ENCODE measurements at places on chromosomes 13 and 19.

GRCh38 chr13:43374621-43375020 lies 351.2 kb downstream of the DNAJC15 start:
- no peak for DNase-seq

DNA sequence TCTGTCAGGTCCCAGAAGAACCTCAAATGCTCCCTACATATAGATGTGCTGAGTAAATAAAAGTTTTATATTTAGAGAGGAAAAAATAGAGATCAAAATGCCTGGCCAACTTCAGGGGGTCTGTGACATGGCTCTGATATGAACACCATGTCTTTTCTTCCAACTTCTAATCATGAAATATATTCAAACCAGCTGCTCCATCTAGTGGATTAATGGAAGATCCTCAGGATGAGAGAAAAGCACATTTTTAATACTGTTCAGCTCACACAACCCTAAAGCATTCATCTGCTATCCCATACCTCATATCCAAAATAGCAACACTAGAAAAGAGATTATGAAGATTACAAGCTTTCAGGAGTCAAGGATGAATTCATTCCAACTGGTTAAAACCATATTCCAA lies 56.0 kb upstream of the DOCK9 start:
- DNase-seq: no peak

DNA sequence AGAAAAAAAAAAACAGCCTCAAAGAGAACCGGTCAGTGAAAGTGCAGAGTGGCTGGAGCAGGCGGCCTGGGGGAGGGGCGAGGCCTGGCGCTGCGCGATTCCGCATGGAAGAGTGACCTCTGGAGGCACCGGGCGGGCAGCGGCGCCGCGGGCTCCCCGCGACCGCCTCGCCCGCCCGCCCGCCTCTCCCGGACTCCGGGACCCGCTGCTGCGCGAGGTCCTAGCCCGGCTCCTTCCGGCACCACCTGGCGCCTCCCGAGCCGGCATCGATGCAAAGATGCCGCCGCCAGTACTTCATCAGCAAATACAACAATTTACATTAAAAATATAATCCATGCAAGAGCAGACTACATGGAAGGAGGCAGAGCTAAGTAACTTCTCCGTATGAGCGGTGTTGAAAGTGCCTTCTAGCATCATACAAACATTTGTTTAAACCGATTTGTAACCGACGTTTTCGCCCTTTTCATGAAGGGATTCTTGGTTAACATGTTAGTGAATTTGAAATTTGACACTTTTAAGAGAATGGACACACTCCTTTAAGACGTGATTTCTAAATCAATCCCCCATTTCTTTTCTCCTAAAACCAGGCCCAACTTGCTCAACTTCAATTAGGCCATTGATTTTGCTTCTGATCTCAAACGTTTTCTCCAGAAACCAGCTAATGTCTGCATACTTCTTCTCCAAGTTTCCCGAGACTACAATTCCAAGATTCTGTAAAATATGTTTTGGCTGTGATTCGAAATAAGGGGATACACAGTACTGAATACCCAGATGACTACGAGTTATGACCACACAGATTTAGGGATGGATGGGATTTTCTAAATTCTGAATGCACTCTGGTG lies 2.1 kb downstream of the EFNB2 start:
- no peak for DNase-seq

DNA sequence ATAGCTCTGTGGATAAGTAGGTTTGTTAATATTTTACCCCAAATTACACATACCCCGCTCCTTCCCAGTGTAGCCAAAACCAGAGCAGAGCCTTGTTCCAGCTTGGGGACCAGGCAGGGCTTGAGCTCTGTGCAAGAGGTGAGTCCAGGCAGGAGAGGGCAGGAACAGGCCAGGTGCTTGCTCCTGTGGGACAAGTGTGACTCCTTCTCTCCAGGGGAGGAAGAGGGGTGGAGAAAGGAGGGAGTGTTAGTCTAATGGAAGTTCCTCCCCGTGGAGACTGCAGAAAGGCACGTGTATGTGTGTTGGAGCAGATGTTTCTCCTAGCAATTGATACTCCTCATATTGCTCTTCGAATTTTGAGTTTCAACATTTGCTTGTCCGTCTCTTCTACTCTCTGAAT lies 201.0 kb downstream of the FGF9 start:
- DNase-seq: no peak

DNA sequence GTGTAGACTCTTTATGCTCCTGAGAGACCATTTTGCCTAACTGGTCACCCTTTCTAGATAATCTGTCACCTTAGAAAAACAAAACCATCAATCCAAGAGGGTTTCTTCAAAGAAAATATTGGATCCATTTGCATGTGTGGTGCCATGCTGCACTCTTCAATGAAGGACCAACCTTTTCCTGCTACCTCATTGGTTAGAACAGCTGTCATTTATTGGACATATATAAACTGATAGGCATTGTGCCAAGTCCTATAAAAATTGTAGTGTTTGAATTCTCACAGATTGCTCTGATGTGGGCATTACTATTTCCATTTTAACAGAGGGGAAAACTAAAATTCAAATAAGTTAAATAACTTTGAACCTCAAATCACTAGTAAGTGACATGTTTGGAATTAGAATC lies 333.2 kb downstream of the MYO16 start:
- no peak for DNase-seq

DNA sequence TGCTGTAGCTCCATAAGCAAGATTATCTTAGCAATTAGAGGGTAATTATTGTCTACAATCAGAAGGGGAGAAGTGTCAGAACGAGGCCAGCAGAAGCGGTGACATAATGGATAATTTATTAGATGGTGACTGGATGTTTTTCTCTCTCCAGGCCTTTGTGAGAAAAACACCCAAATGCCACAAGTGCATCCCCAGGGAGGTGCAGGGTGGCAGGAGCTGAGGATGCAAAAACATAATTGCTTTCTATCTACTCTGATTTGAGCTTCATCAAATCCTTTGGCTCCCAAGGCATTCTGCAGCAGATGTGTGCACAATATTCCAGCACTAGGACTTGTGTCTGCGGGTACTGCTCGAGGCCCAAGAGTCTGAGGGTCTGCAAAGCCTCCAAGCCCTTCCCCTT lies 220.1 kb upstream of the SERP2 start:
- no peak for DNase-seq

- DNase-seq: no peak
Observed at GRCh38 chr19:690203-690602, 5.0 kb downstream of the PRSS57 start.

DNA sequence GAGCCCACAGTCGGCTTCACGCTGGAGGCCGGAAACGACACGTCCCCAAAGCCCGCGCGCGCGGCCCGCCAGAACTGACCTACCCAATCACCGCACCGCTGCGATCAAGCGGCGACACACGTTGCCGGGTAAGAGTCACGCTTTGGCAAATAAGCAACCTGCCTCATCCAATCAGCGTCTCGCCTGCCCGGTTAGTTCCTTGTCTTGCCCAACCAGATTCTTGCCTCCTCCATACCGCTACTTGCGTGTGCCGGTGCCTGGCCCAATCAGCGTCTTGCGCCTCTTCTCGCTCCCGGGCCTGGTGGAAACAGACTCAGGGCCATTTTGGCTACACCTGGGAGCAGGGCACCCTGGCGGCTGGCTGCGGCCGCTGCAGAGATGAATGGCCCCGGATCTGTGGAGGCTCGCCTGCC lies 11.6 kb upstream of the ZNF544 start:
- DNase-seq: no peak

GRCh38 chr13:67223024-67223423 lies 7.1 kb downstream of the PCDH9 start:
- DNase-seq: no peak

DNA sequence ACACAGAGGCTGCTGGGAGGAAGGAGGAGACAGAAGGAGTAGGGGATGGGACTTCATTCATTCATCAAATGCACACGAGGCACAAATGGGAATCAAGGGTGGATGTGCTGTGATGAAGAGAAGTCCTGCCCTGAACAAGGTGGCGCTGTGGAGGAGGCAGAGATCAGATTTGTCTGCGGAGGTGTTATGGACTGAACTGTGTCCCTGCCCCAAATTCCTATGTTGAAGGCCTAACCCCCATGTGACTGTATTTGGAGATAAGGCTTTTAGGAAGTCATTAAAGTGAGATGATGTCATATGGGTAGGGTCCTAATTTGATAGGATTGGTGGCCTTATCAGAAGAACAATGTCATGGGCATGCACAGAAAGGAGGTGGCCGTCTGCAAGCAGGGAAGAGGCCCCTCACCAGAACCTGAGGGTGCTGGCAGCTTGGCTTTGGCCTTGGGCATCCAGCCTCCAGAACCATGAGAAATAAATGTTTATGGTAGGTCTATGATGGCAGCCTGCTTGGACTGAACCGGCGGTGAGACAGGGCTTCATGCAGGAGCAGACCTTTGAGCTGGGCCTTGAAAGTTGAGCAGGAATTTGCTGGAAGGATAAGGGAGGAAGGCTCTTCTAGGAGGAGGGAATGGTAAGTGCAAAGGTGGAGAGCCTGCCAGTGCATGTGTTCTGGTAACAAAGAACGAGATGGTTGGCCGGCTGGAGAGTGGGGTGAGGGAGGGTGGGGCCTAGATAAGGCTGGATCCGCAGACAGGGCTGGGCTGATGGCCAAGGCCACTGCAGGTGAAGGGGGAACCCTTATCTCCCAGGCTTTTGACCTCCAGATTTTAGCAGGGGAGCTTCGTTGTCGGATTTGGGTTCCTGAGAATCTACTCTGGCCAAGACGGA lies 2.7 kb upstream of the CEBPA start:
- no peak for DNase-seq

GRCh38 chr19:5139583-5140325 lies 170.8 kb downstream of the KDM4B start:
- DNase-seq: no peak

DNA sequence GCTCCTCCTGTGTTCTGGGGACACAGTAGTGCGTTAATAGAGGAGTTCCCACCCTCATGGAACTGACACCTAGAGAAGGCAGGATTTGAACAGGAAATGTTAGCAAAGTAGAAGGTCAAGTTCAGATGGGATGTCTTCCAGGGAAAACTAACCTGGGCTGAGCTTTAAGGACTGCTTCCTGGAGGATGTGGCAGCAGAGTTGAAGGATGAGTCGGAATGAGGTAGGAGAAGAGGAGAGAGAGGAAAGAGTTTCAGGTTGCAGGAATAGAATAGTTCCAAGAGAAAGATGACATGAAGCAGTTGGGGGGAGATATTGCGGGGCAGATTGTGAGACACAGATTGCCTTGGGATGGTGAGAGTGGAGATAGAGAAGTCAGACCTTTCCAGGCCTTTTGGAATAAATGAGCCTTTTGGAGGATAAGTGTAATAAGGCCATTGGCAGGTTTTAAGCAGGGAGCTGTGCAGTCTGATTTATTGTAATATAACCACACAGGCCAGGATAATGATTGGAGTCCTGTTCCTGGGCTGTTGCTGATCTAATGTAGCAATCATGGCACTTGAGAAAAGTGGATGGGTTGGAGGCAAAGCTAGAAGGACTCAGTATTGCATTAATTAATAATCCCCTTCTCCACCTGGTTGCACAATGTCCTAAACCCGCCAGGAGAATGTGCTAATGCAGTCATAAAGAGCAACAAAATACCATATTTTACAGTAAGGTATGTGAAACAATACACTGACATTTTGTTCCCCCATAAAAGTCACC lies 205.4 kb downstream of the SHISA2 start:
- DNase-seq: no peak

GRCh38 chr19:57280962-57281400 lies 696 bp downstream of the ZNF460 start:
- no peak for DNase-seq

- DNase-seq: no peak
Observed at GRCh38 chr19:4385291-4386040, 14.9 kb downstream of the SH3GL1 start.

GRCh38 chr13:100394005-100394695 lies 194.4 kb downstream of the GGACT start:
- DNase-seq: no peak

DNA sequence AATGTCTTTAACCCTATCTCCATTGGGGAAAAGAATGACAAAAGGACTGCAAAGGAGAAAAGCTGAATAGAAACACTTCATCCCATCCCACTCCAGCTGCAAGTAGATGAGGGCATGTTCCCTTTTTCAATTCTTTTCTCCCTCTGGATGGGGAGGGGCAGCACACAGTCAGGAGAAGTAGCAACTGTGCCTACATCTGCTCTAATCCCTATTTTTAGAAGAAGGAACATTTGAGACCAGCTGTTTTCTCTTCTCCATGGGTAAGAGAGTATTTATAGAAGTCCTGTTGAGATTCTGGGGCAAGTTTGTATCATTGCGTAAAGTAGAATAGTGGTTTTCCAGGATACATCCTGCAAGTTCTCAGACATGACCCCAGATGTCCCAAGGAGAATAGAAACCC lies 9.3 kb upstream of the GTF3A start:
- DNase-seq: no peak
